Head of caudate nucleus (tissue), 42 donors: ENCODE measurements at places on chromosomes 7 and 10.

DNA sequence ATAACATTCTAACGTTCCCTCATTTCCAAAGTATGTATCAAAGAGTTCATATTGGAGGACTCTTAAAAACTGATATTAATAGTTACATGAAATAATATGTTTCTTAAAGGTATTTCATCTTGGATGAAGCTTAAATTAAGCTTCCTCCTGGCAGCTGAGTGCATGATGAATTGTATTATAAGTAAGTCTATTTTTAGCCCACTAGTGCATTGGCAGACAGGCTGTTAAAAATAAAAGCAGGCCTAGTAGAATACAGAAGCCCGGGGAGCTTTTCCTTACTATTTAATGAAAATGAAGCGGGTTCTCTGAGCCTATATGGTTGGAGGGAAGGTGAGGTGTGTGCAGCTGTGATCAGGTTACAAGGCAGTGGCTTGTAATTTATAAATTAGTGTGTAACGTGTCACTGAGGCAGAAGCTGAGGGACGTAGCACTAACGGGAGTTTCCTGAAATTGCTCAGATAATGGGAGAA is 130.7 kb upstream of the KMT2E start:
- DNase-seq: no peak

- no peak for DNase-seq
Measured at GRCh38 chr10:4588824-4589223, 237.2 kb upstream of the AKR1E2 start.

GRCh38 chr10:34139559-34139958 is 675.5 kb downstream of the PARD3 start:
- DNase-seq: no peak

GRCh38 chr10:130805635-130806030 is 505.9 kb downstream of the TCERG1L start:
- no peak for DNase-seq

DNA sequence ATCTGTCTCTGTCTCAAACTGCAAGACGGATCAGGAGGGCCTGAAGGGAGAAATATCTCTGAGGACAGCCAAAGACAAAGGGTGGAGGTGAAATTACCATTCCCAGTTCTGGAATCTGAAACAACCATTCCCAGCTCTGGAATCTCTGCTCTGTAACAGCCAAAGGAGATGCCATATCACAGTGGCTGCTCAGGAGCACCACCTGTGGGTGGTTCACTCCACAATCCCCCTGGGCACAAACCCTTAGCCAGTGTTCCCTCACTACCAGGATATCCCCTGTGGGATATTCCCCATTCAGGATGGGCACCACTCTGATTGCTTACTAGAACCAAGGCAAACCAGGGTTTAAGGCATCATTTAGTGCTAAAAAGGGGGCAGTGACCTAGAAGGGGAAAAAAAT is 199.0 kb downstream of the HTR7 start:
- no peak for DNase-seq

DNA sequence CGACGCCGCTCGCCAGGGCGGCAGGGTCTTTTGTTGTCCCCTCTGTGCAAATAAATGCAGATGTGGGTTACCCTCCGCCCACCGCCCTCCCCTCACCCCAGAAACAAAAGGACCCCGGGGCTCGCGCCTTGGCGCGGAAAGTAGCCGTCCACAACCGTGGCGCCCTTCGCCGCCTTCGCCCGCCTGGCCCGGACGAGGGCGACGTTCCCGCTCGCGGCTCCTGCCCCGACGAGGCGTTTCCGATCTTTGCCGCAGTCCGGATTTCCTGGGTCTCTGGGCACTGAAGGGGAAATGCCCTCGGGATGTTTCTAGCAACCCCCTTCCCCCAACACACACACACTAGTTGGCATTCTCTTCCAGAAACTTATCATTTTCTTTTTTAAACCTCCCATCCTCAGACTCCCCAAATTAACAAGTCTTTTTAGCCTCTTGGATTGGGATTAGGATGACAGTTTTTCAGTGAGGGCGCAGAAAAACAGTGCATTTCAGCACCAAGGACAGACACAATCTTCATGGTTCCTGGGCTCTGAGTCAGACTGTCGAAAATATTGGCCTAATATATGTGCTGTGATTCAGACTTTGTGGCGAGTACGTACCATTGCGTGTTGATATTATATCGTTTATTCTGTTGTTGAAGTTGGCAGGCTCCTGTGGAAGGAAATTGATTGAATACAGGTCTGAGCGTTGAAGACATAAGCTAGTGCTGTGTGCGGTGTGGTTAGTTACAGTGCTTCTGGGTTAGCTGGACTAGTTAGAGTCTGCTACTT is 771 bp downstream of the PHYHIPL start:
- DNase-seq: peak; percentile 64

GRCh38 chr7:44534501-44534900 is 6.6 kb downstream of the NPC1L1 start:
- DNase-seq: no peak

- DNase-seq: no peak
Measured at GRCh38 chr7:5437348-5437892, 13.8 kb upstream of the TNRC18 start.

GRCh38 chr10:30447125-30447799 is 13.3 kb downstream of the MAP3K8 start:
- no peak for DNase-seq

- DNase-seq: no peak
Measured at GRCh38 chr10:14584661-14585060, 190.0 kb downstream of the FAM107B start.

DNA sequence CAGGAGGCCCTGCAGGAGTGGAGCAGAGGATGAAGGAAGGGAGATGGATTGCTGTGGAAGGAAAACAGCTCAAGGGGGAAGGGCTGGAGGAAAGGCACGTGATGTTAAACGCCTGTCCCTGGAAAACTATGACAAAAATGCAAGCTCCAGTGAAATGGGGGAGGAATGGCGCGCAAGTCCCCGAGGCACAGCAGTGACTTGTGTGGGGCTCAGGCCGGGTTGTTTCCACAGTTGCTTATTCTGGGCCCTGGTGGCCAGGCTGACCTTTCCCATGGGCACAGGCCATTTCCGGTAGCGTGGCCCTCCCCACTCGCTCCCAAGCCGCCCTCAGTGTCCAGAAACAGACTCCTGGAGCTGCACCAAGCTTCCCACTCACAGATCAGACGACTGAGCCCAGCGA is 68.1 kb upstream of the PDGFA start:
- DNase-seq: no peak

DNA sequence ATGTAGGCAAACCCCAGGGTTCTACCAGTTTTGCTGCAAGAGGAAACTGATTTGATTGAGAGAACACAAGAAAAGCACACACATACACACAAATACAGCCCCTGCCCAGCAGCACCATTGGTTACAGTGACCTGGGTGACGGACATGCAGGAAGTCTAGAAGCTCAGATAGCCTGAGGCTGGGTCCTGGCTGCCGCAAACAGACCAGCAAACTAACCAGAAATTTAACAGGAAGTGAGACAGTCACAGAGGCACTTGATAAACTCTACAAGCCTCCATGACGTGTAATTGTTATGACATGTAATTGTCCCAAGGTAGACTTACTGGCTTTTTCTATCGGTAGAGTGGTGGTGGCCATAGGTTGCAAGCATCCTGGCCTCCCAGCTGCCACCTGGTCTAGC is 58.9 kb downstream of the PRKAR2B start:
- no peak for DNase-seq

DNA sequence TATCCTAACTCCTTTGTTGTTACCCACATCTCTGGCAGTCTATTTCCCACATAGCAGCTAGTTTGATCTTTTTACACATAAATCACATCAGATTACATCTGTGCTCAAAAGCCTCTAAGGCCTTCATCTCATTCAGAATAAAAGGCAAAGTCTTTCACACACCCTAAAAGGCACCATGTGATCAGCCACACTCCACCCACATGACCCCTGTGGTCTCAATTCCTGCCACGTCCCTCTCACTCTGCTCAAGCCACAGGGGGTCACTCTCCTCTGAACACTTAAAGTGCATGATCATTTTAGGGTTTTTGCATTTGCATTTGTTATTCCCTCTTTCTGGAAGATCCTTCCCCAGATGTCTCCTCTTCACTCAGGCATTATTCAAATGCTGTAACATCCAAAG is 30.8 kb downstream of the ELAPOR2 start:
- no peak for DNase-seq

- DNase-seq: no peak
Measured at GRCh38 chr10:44660271-44660670, 250.9 kb upstream of the TMEM72 start.

DNA sequence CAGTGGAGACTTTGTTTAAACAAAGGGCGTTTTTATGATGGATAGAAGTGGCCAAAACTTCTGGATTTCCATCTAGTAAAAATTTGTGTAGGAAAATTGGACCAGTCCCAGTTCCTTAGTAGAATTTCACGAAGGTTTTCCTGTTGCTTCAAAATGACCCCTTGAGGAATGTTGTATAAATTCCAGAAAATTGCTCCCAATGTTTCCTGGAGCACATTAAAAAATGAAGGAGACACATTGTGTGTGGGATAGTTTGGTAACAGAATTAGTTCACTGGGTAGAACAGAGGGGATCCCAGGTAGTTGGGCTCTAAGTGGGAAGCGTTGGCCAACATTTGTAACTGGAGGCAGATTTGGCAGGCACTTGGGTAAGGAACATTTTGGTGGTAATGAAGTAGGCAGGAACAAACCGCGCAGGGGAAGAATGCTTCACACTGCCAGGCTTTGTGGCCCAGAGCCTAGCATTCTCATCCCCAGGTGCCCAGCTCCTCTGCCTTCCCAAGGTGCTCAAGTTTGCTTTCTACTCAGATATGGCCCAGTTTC is 758.6 kb downstream of the AUTS2 start:
- no peak for DNase-seq

DNA sequence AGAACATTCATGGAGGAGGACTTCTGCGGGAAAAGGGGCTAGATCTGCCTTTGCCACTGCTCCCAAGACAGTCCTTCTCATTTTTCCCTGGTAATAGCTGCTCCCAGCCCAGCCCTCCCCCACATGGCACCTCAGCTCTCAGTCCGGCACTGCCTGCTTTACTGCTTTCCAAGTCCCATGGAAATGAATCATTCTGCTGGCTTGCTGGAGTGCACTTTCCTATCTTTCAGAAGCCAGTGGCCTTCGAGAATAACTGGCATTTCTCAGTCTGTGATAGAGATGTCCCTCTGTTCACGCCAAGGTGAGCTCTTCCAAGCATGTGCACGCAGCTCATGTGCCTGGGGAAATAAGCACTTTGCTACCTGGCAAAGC is 61.4 kb downstream of the SYPL1 start:
- no peak for DNase-seq

DNA sequence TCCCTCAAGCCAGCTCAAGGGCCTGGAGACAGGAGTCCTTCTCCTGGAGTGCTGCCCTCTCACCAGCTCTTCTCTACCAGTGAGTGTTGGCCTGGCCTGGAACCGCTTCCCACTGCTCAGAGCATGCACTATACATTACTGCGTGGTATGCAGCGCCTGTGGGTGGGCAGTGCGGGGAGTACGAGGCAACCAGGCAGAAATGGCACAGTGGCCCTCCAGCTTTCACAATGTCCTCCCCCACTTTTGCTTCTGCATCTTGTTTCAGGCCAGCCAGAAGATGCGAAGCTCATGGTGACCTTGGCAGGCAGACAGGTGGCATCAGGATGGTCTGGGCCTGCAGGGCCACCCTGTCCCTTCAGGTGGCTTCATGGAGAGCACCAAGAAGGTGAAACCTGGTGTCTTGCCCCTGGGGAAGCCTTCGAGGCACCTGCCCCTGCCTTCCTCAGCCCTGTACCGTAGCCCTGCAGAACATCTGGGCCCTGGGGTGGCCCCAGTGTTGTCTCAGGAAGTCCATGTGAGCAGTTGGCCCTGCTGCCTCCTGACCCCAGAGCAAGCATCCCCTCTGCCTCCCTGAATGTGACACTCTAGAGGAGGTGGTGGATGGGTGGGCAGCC is 35.8 kb downstream of the RASGEF1A start:
- DNase-seq: peak; percentile 8

GRCh38 chr10:79127151-79127961 is 58.6 kb downstream of the ZMIZ1 start:
- DNase-seq: no peak

- DNase-seq: no peak
Measured at GRCh38 chr10:71685554-71686232, 33.9 kb downstream of the C10orf105 start.

DNA sequence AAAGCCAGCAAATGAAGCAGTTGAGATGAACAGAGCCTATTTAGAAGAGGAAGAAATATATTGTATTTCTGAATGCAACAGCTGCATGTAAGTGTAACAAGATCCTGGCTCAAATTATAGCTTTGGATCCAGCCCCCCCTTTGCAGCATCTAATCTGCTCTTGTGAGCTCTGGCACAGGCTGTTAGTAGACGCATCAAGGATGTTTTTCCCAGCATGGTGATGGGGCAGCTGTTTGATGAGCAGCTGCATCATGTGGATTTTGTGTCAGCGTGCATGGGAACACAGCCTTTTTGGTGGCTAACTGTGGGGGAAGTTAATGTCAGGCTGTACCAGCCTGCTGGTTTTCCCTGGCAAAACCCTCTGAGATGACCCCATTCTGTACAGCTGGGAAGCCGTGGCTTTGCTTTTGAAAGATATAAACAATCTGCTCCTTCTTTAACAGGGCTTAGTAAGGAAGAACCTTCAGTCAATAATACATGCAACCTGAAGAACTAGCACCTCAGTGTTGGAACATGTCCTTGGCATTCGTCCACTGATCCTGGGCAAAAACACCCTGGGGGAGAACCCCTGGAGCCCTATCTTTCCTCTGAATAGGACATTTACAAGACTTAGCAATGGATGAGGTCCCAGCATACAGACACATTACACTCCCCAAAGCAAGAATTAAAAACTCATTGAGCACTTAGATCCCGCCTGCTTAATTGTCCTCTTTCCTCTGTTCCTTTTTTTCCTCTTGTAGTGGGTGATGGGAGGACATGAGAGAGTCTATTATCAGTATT is 70.6 kb downstream of the NPS start:
- peak; percentile 78 for DNase-seq

GRCh38 chr10:94546901-94547185 is 1.3 kb downstream of the HELLS start:
- DNase-seq: no peak

DNA sequence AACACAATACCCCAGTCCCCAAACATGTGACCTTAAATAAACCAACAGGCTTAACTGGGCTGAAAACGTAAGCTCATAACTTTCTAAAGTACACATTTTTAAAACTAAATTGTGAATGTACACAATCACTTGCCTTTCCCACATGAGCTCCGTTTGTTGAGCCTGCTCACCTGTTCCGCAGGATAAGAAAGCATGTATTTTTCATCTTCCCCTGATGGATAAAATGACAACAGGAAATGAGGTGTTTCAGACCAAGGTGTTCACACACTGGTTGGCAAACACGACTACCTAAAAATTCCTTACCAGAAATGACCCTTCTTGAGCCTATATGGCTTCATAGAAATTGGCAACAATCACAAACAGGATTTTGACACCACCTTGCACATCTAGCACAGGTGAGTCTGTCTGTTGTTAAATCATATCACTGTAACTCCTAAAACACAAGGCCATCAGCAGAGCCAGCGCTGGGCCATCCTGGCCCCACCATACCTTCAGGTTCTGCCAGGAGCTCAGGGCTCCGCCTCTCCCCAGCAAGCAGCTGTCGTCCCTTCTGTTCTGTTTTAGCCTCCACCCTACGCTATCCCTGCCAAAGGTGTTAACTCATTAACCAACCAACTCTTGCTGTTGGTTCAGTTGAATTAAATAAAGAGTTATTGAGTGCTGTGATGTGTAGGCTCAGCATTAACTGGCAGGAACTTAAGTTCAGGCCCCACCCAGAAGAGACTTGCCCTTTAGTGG is 73.6 kb upstream of the RNF32 start:
- no peak for DNase-seq

- no peak for DNase-seq
Measured at GRCh38 chr7:47741984-47742383, 160.1 kb upstream of the TNS3 start.

GRCh38 chr10:104254493-104255310 is at the start of gene GSTO1:
Gene GSTO1, plus strand, starts transcription at chr10:104254892. Its CDS starts 37 bp downstream, at chr10:104254929.
- DNase-seq: peak; percentile 87
